ENCODE measurements at places on chromosomes 1 and 21.

DNA sequence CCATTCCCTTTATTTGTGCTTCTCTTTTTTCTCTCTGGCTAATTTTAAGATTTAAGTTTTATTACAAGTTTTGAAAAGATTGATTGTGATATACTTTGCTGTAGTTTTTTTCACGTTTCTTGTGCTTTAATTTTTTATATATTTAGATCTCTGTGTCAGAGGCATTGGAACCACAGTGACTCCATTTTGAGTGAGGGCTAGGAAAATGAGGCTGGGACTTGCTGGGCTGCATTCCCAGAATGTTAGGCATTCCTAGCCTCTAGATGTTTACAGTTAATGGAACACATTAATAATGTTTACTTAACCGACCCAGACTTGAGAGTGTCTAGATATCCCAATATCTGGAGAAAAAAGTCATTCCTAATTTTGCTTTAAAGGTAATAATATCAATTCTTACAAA lies 939.4 kb downstream of the BRINP3 start:
- DNase-seq = no peak

DNA sequence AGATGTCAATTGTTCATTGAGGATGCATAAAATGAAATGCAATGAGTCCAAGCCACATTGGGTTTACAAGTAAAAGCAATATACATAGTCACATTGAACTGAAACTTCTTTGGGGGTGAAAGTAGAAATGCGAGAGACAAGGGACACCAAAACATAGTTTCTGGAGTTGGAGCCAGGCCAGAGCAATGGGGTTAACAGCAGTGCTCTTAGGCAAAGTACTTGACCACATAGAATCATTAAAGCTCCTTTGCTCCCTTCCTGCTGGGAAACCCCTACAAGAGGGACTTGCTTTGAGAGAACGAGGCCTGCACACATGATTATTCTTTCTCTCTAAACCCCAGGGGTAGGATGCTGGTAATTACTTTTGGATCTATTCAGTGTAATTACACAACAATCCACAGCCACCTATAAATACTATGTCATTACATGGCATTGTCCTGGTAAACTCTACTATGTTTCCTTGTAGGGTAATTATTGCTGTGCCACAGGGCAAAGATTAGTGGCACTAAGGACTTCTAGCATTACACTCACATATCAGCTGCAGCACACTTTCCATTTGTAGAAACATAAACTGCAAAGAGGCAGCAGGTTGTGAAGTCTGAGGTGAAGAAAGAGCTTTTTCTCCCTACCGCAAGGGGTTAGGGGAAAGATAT lies 421.6 kb upstream of the PBX1 start:
- DNase-seq = no peak

- DNase-seq = no peak
These were observed 22.8 kb downstream of the GABPA start for GRCh38 chr21:25757531-25757930.

GRCh38 chr1:99969260-99969728 lies 502 bp upstream of the SLC35A3 start:
- no peak for DNase-seq

DNA sequence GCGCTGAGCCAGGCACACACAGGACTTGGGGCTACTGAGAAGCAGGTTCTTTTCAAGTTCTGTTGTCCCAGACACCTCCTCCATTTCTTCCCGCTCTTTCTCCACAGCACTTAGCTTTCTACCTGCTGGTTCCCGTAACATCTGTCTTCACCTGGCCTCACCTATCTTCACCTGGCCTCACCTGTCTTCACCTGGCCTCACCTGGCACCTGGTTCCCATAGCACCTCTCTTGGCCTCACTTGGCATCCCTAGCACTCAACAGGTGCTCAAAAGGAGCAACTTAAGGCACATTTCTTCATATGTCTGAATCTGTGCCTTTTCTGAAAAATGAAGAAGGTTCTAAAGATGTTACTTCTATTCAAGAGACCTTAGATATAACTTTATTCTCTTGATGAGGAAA lies 10.4 kb downstream of the KCNK1 start:
- DNase-seq = no peak

GRCh38 chr1:233144434-233144833 lies 151.1 kb downstream of the PCNX2 start:
- no peak for DNase-seq

- no peak for DNase-seq
These were observed 39.4 kb upstream of the ZFYVE9 start for GRCh38 chr1:52102336-52103013.

- no peak for DNase-seq
These were observed 105.7 kb downstream of the ZNF281 start for GRCh38 chr1:200304171-200304570.

GRCh38 chr1:64836802-64837201 lies 91.9 kb downstream of the RAVER2 start:
- DNase-seq = no peak

- no peak for DNase-seq
These were observed 17.1 kb downstream of the VN1R5 start for GRCh38 chr1:247273013-247273412.

GRCh38 chr1:68028566-68028965 lies 21.9 kb downstream of the DIRAS3 start:
- DNase-seq = no peak

DNA sequence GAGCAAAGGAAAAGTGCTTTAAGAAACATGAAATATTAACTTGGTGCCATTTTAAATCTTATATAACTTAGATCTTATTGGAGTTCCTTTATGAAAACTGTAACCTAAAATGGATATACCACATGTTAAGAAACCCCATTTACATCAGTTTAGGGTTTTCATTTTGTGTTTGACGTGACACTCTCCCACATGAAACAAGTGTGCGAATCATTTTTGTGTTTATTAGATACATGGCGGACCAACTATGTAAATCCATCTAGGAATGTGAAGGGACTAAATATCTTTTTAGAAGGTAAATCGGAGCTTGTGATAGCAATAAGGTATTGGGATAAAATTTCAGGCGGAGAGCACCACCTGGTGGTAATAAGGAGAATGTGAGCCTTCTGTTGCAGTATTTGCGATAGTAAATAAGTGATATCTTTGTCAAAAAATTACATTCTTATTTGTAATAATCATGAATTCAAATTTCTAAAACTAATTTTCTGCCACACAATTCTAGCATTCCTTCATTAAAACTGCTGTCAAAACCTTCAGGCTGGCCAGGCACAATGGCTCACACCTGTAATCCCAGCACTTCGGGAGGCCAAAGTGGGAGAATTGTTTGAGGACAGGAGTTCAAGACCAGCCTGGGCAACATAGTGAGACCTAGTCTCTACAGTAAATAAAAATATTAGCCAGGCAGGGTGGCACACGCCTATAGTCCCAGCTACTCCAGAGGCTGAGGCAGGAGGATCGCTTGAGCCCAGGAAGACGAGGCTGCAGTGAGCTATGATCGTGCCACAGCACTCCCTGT lies 31.3 kb downstream of the SMAP2 start:
- peak; percentile 63 for DNase-seq

DNA sequence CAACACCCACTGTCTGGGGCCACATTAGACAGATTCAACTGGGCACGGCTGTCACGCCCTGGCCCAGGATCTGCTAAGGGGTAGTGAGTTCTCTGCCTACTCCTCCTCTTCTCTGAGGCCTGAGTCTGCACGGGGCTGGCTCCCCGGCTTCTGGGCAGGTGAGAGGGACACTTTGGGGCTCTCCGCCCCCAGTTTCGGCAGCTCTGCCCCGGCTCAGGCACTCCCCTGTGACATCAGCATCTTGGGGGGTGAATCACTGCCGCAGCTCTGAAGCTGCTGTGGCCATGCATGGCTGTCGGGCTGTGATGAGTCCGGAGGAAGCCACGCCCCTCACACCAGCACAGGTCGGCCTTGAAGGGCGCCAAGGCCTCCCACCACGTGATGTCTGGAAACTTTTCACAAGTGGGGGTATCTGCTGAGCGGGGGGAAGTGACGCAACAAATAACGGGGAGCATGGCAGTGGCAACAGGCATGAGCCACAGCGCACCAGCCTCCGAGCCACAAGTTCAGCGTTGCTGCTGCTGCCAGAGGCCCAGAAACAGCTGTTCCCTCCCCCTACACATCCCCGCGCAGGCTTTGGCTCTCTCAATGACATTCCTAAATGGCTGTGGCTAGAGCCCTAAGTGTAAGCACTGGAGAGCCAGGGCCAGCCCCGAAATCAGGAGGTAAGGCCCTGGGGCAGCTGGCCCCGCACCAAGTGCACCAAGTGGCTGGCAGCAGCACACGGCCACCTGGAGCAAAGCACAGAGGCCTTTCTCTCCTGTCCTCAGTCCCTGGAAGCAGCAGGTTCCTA lies 26.3 kb downstream of the ZBTB17 start:
- peak; percentile 93 for DNase-seq

- no peak for DNase-seq
These were observed 1352.0 kb downstream of the BRINP3 start for GRCh38 chr1:189125694-189126093.

- DNase-seq = no peak
These were observed 217.1 kb downstream of the RERE start for GRCh38 chr1:8600336-8600735.

DNA sequence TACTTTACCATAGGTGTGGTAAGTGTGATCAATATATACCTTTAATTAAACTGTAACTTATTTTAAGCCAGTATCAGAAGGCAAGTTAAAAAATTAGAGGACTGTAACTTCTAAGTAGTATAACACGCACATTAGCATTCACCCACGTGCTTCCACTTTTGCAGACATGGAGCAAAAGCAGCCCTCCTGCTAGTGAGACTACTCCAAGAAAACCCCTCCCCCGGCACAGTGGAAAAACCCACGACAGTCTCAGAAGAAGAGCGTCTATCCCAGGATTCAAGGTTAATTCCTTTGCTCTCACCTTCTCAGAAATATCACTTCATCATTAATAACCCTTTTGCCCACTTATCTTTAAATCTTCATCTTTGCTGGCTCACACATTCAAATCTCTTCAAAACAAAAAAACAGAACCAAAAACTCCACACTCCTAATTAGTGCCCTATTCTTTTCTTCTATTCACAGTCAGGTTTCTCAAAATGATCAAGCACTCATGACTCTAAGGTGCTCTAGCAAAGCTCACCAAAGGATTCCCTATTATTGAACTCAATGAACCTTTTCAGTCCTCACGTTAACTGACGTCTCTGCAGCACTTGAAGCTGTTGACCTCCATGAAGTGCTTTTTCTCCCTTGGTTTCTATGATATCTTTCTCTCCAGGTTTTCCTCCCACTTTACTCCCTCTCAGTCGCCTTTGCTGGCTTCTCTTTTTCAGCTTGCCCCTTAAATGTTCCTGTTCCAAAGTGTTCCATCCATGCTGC lies 213.5 kb downstream of the SMYD3 start:
- no peak for DNase-seq

- DNase-seq = no peak
These were observed 41.3 kb downstream of the SCCPDH start for GRCh38 chr1:246765521-246765920.

DNA sequence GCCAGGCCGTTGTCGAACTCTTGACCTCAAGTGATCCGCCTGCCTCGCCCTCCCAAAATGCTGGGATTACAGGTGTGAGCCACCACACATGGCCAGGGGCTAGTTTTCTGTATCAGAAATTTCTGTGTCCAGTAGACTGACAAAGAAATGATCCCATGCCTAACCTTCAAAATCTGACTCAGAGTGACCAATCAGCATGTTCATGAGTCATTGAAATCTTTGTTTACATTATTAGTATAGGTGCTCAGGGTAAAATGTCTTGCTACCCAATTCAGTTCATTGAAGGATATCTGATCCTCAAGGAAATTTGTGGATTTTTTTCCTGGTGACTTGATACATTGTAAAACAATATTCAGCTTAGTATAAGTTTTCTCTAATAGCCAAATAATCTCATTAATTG lies 11.0 kb upstream of the LDLRAD2 start:
- DNase-seq = no peak

GRCh38 chr1:78843111-78843510 lies 163.4 kb downstream of the ADGRL4 start:
- no peak for DNase-seq

GRCh38 chr1:221667504-221667903 lies 74.4 kb downstream of the DUSP10 start:
- DNase-seq = no peak

DNA sequence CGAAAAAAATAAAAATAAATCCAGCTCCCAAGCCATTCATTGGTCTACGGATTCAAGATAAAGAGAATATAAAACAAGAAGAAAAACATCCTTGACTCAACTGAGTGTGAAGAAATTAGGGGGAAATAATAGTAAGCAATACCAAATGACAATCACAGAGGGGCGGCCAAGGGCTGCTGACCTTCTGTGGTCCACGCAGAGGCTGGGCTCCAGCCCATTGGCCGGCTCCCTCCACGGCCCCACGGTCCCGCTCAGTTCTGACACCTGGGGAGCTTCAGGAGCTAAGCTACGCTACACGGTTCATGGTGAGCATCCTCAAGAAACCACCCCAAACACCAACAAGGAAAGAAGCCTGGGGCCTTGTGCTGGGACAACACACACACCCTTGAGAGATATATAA lies 400 bp upstream of the KRTAP10-12 start:
- DNase-seq = no peak

- DNase-seq = no peak
These were observed 20.8 kb upstream of the ENSA start for GRCh38 chr1:150650193-150650592.

- no peak for DNase-seq
These were observed 256.4 kb downstream of the KCNJ6 start for GRCh38 chr21:37659874-37660273.

DNA sequence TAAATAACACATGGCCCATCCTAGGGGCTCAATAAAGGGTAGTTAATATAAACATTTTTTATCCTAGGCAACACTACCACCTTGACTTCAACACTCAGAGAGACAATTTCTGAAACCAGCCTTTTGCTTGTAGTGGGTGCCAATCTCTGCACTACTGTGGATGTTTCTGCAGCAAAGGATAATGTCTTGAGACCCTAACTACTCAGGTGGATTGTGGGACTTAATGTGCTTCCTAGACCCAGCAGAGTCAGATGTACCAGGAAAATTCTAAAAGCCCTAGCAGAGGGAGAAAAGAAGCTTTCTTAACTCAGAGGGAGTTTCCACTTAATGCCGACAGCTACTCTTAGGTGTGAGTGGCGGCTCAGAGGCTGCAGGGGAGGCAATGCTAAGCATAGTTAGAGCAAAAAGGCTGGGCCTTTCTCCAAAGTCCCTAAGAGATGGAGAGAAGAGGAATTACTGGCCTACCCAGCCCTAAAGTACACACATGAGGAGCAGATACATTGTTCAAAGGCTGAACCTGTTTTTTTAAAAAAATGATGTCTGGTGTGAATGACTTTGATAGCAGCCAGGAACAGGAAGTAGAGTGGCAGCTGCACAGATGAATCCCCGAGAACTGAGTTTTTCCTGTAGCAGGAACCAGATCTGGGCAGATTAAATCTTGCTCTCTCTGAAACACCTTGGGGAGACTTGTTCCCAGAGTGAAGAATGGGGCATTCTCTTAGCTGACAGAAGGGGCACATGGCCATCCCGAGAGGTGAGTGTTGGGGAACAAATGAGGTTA lies 33.5 kb upstream of the ABCD3 start:
- no peak for DNase-seq

- no peak for DNase-seq
These were observed 63.8 kb upstream of the CSF1 start for GRCh38 chr1:109846846-109847245.

- DNase-seq = no peak
These were observed 1.7 kb upstream of the PDE9A start for GRCh38 chr21:42651515-42652401.

- no peak for DNase-seq
These were observed 797.3 kb downstream of the PLA2G4A start for GRCh38 chr1:187626056-187626455.

All from fibroblast of the conjunctiva (primary cell).